GM04503 (cell line): ENCODE measurements at places on chromosomes 6 and 20.

DNA sequence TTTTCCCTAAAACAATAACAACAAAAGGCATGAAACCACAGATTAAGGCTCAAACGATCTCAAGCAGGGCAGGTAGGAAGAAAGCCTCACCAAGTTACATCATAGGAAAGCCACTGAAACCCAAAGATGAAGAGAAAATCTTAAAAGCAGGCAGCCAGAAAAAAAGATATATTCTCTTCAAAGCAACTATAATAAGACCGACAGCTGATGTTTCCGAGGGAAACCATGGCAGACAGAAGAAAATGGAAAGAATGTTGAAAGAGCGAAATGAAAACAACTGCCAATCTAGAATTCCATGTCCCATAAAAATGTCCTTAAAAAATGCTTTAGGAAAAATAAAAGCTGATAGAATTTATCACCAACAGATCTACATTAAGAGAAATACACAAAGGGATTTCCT lies 161.5 kb upstream of the THBS2 start:
- DNase-seq: no peak

DNA sequence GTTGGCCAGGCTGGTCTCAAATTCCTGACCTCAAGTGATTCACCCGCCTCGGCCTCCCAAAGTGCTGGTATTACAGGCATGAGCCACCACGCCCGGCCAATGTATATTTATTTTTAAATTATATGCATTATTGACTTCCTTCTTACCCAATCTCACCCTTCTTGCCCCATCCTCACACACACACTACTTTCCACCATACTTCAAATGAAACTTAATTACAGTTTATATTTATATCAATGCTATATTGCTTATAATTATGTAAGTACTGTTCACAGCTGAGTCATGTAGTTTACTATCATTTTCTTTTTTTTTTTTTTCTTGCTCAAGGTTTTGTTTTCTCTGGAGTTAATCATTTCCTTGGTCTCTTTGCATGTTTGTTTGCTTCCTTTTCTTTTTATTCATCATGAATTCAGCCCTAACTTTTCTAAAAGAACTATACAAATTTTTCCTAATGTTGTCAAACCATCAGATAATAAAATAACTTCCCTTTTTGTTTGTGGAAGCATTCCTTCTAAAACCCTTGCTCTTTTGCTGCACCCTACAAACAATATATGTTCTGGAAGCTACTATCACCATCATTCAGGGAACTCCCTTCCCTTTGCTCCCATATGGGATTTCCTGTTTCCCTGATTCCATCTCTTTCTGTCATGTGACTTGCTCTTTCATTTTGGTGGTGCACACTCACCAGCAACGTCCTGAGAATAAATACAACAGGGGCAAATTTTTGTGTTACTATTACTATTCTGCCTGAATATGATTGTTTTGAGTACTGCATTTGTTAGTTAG lies 201.7 kb upstream of the SASH1 start:
- DNase-seq: no peak

DNA sequence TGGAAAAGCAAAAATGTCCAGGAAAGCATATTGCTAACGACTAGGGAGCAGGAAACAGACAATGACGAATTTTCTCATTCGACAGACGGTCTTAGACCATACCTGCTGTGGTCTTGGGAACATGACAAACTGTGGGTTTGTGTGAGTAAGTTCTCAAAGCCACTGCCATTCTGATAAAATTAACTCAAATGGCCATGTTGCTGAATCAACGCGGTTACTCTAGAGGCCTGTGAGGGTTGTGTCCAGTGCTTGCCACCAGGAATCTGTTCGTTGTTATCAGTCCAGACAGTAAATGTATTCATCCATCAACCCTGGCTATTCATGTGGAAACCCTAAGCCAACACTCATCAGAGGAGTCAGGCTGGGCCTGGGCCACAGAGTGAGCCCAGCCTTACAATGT lies 124.3 kb downstream of the MYLK4 start:
- DNase-seq: no peak

- DNase-seq: no peak
Observed at GRCh38 chr20:59403261-59403961, 103.0 kb downstream of the EDN3 start.

DNA sequence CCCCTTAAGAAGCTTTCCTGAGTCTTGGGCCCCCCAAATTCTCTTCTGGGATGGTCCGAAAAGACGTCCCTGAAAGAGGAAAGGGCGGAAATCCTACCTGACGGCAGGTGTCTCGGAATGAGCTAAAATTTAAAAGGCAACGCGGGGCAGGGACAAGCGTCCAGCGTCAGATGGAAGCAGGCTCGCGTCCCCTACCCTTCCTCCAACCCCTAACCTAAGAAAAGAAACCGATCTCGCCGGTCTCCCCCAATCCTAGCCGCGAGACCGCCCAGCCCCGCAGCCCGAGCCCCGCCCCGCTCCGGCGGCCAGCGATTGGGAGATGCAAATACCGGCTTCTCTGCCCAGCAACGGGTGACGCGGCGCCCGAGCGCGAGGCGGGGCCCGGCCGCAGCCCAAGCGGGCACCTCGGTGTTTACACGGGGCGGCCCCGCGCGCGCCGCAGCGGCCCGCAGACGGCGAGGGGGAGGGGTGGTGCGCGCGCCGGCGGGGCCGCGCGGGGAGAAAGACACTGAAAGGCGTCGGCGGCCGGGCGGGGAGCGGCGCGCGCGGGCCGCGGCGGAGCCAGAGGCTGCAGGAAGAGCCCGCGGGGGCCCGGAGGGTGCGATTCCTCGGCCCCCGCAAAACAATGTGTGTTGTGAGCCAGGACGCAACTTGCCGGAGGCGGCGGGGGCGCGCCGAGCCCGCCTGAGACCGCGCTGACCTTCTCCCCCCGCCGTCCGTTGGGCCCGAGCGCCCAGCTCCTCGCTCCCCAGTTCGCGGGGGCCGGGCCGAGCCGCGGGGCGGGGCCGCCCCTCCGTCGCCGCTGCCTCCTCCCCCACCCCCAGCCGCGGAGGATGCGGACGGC lies at the start of gene SOX12:
TSS of gene SOX12 (plus strand) at position 508 of the 844 bp plus-strand sequence. CDS start 373 bp downstream, outside the sequence.
- DNase-seq: no peak

DNA sequence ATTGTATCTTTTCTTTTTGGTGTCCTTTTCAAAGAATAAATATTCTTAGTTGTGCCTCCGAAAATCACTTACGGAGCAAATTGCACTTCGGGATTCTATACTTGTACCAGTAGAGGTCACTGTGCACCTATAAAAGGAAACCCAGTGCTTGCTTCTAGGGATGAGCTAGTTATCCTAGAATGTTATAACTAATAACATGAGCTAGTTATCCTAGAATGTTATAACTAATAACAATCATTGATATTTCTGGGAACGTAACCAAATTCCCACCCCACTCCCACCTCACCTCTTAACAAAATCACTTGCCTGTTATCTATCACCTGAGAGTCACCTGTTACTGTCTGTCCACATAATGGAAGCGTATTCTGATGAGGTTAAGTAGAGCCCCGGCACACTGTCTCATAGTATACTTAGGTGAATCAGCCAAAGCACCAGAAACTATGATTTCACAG lies 126.9 kb upstream of the TIAM2 start:
- DNase-seq: peak; percentile 19

DNA sequence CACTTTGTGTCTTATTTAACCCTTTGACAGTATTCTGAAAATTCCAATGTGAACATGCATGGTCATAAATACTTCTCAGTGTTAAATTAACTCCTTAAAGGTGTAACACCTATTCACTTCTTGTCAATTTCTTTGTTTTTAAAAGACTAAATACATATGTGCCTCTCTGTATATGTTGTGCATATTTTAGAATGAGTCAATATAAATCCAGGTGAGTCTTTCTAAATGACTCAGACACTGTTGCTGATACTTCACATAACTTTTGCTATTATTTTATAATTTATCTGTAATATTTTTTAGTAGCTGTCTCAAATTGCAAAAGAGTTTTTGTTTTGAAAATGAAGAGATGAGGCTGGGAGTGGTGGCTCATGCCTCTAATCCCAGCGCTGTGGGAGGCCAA lies 36.0 kb downstream of the TIAM2 start:
- no peak for DNase-seq

- DNase-seq: no peak
Observed at GRCh38 chr6:6169141-6169540, 151.3 kb downstream of the F13A1 start.

DNA sequence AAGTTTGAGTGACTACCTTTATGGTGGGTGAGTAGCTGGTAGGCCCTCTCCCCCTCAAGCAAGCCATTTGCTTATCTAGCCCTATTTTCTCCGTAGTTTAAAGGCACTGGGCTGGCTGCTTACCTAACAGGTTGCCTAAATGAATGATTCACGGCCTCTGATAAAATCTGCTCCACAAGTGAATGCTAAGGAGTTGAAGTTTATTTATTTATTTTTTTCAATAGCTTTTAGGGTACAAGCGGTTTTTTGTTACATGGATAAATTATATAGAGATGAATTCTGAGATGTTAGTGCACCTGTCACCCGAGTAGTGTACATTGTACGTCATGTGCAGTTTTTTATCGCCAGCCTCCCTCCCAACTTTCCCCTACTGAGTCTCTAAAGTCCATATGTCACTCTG lies 8.3 kb upstream of the CDH26 start:
- DNase-seq: no peak

DNA sequence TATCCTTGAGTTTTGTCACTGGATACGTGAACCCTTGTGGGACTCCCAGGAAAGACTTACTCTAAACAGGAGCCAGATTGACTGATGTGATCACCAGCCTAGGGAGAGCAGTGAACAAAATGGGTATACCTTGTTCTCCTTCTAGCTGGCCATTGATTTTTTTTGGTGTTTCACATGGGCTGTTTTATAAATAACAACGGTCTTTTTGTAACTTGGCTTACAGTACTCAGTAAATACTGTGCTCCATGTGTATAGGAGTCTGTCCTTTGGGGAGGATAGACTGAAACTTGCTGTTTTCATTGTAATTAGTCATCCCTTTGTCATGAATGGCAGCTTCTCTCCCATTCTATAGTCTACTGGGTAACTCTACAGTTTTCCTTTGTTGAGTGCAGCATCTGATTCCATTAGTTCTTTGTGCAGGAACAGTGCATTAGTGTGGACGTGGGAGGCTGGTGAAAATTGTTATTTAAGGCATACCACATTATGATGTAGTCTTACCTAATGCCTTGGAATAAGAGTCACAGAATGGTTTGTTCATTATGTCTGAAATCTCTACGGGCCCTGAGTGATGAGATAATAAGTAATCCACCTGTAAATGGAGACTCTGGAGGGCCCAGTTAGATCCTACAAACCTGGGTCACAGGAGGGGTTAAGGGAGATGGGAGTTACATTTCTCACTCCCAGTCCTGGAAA lies 89.5 kb downstream of the TIAM2 start:
- DNase-seq: no peak

DNA sequence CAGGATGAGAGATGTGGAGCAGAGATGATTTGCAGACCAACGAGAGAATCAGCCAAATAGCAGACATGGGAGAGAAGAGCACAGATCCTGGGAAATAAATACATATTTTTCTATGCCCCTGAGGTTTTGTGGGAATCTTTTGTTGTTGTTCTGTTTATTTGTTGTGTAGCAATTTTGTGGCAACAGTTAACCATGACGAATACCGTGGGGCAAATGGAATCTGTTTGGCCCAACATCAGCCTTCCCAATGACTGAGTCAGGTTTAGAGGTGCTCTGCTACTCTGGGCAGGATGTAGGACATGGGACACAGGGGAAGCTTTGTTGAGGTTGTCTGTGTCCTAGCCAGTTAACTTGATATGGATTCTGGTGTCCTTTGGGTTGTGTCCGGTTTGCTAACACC lies 7.9 kb upstream of the SLC2A10 start:
- peak; percentile 83 for DNase-seq

GRCh38 chr20:45049438-45049837 lies 51.5 kb downstream of the KCNS1 start:
- DNase-seq: no peak

- no peak for DNase-seq
Observed at GRCh38 chr20:62031462-62032092, 34.1 kb downstream of the TAF4 start.

DNA sequence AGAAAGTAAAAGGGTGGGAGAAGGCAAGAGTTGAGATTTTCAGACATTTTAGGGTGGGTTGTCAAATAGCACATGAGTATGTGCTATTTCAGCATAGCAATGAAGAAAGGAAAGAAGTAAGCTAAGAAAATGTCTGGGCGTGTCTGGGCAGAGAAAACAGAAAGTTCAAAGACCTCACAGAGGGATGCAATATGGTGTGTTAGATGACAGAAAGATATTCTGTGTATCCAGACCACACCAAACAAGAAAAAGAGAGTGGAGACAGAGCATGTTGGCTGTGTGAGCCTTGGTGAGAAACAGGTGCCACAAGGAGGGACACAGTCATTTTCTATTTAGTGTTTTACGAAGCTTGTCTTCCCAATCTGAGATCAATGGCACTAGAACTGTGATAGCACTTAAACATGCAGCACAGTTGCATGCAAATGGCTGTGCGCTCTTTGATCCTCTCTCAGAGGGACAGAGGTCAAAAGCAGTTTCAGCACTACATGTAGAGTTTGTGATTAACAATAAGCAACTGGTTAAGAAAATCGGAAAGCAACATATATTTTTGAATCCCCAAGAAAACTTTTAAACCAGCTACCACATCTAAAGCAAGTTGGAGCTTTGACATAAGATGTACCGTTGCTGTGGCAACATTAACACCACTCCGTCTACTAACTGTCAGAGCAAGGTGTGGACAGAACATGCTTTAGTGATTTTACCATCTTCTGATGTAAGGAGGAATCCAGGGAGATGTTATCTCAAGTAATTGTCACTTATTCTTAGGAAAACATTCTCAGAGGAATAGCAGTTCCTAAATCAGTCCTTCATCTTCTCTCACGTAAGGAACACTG lies 515.5 kb upstream of the NOX3 start:
- DNase-seq: no peak

DNA sequence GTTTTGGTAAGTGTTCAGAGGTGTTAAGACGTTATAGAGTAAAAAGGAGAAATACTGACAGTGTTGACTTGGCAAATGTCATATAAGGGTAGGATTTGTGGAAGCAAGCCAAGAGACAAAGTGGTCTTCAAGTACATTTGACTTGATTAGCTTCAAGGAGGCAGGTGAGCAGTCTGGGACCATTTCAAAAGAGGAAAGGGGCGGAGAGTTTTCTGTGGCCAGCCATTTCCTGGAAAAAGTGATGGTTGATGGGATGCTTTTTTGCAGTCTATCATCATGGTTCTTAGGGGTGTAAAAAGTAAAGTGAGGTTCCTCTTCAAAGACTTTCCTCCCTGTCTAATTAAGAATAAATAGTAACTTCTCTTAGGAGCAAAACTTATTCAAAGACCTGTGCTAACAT lies 28.7 kb downstream of the FKBP1A start:
- no peak for DNase-seq

DNA sequence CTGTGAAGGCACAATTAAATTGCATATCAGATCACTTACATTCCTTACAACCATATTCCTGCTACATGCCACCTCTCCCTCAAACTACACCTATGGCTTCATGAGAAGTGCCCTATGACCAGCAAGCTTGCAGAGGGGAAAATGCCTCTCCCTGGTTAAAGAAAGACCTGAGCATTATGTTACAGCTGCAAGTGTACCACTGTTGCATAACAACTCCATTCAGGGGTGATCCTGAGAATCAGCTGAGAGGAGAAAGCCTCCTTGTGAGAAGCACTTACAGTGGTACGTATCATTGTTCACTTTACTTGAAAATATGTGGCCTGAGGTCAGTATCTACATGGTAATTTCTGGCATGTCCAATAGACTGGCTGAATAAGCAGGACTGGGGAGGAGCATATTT lies 20.0 kb downstream of the PDSS2 start:
- DNase-seq: no peak

- DNase-seq: no peak
Observed at GRCh38 chr6:11392778-11393507, 144.6 kb upstream of the TMEM170B start.
